ENCODE measurements at places on chromosomes 11 and 22. TPM values are rescaled to one million over a fixed set of nuclear protein-coding genes. Genes with fewer than 3 reads are reported as not detected.
A peak's percentile ranks its signal among the peaks of the same experiment; 100 is the strongest.

CATSPERZ gene
- total RNA-seq: not detected

- DNase-seq: no peak
- no peaks in the 10 kb centered on the region for H3K36me3 ChIP-seq
- no peak overlapping the region for H3K4me3 ChIP-seq
- no peaks in the 10 kb centered on the region for H3K27me3 ChIP-seq
- peaks cover 14% of the 10 kb centered on the region for H3K4me1 ChIP-seq
These were observed 51.0 kb upstream of the BARX2 start for GRCh38 chr11:129324533-129325175.

DNA sequence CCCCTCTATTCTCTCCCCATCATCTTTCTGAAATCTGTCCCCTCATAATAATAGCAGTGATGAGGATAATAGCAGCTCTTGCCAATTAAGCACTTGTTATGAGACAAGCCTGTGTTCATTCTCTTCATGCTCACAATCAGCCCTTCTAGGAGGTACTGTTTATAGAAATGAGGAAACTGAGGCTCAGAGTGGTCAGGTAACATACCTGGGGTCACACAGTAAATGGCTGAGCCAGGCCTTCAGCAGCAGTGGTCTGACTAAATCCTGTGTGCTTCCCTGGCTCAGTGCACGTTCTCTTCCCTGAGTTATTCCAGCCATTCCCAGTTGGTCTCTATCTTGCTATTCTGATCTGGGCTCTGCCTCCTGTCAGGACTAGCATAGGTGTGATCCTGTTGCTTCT lies 3.8 kb upstream of the CNIH2 start:
- no peak overlapping the region for H3K27ac ChIP-seq
- DNase-seq: no peak
- no peaks in the 10 kb centered on the region for H3K27me3 ChIP-seq

DNA sequence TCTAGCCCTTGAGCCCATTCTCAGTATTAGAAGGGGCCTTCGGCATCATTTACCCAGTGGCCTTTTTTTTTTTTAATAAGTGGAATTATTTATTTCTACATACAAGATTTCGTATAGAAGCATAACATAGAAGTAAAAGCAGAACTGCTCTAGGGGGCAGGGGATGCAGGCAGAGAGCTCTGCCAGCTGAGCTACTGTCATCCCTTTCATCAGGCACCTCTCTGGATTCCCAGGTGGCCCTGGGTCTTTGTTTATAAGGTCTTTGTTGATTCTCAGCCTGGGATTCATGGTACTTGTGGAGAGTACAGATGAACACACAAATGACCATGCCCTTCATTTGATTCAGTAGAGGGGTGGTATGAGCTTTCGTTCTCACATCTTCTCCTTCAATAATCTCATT lies 66.4 kb downstream of the GAB2 start:
- peaks cover 72% of the 10 kb centered on the region for H3K4me1 ChIP-seq
- no peak overlapping the region for H3K4me3 ChIP-seq
- H3K36me3 ChIP-seq: no peaks in the 10 kb centered on the region
- no peaks in the 10 kb centered on the region for H3K27me3 ChIP-seq
- DNase-seq: no peak

DNA sequence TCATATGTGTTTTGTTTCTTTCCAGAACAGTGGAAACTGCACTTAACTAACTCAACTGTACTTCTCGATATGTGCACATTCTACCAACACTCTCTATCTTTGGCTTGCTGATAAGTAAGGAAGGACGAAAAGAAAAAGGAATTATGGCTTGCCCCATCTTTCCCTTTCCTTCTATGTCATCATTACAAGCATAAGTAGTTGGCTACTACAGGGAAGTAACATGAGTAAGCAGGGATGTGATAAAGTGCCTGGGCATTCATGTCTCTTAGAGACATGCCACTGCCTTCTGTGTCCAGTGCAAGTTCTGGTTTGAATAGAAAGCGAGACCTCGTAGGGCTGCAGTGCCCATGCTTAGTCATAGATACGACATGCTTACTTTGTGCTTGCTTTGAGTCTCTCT lies 342.5 kb downstream of the ETS1 start:
- no peak for DNase-seq
- no peaks in the 10 kb centered on the region for H3K36me3 ChIP-seq
- H3K27ac ChIP-seq: no peak overlapping the region
- H3K4me3 ChIP-seq: no peak overlapping the region

- H3K27me3 ChIP-seq: peaks cover 8% of the 10 kb centered on the region
- H3K27ac ChIP-seq: no peak overlapping the region
These were observed 1.7 kb downstream of the SEZ6L start for GRCh38 chr22:26170795-26171580.

DNA sequence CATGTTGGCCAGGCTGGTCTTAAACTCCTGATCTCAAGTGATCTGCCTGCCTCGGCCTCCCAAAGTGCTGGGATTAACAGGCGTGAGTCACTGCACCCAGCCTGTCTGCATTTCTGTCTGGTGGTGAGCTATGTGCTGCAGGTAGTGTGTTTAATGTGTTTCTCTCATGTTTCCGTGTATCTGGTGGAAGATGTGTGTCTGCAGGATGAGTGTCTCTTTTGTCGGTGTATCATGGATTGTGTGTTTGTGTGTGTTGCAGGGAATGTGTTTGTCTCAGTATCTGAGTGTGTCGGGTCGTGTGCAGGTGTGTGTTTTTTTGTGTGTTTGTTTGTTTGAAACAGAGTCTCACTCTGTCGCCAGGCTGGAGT lies 16.1 kb downstream of the SCARF2 start:
- H3K4me1 ChIP-seq: peaks cover 39% of the 10 kb centered on the region
- no peaks in the 10 kb centered on the region for H3K36me3 ChIP-seq
- H3K27me3 ChIP-seq: no peaks in the 10 kb centered on the region
- DNase-seq: no peak
- H3K27ac ChIP-seq: no peak overlapping the region
- no peak overlapping the region for H3K4me3 ChIP-seq

CALCA gene
- not detected for total RNA-seq

DNA sequence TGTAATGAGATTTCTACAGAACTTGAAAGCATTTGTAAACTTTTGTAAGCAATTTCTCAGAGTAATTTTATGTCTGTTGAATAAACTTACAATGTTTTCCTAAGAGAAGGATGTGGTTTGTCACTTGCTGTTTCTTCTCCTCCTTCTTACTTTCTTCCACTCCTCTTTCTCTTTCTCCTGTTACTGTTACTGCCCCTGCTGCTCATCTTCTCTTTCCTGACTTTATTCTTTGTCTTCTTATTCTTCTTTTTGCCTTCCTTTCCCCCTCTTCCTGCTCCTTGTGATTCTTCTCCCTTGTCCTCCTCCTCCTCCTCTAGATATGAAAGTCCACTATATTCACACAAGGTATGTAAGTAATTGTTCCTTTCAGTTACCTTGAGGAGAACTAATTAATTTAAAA lies 31.1 kb upstream of the MMP7 start:
- peak overlapping the region; percentile 61 for H3K27ac ChIP-seq
- DNase-seq: no peak
- no peaks in the 10 kb centered on the region for H3K36me3 ChIP-seq
- H3K4me3 ChIP-seq: no peak overlapping the region
- peaks cover 22% of the 10 kb centered on the region for H3K4me1 ChIP-seq
- H3K27me3 ChIP-seq: no peaks in the 10 kb centered on the region

C11orf87 gene
- not detected for total RNA-seq

- DNase-seq: no peak
- no peaks in the 10 kb centered on the region for H3K36me3 ChIP-seq
- no peak overlapping the region for H3K4me3 ChIP-seq
- peaks cover 5% of the 10 kb centered on the region for H3K4me1 ChIP-seq
- H3K27me3 ChIP-seq: no peaks in the 10 kb centered on the region
These were observed 310.1 kb upstream of the SORL1-AS1 start for GRCh38 chr11:121762820-121763219.

DNA sequence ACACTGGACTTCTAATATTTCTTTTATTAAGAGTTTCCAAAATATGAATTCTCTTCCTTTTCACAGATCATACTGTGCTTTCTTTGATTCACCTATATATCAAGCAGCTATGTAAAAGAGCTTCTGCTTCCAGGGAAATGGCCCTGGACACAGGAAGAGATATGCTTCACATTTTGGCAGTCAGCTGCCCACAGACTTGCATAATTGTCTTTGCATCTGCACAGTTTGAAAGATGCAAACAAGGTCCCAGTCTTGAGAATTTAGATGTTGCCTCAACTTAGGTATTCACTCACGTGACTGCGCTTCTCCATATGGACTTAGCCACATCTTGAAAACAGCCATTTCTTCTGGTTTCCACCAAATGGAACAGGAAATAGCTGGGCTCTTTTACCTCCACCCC lies 92.3 kb upstream of the POU2AF2 start:
- no peak for DNase-seq
- H3K4me1 ChIP-seq: peaks cover under 1% of the 10 kb centered on the region

DNA sequence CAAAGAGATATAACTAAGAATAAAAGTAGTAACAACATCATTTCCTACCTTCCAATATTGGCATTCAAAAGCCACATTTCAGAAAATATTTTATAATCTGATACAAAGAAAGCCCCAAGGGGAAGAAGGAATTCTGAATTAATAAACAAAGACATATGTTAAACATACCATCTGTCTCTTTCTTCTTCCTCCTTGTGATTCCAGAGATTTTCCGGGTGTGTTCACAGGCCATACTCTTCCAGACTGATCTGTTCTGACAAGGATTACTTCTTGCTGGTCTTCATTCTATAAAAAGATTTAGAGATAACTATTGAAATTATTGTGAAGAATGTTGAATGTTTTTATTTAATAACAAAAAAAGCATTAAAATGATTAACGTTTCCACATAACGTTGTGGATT lies 65.0 kb downstream of the CWF19L2 start:
- H3K4me1 ChIP-seq: no peaks in the 10 kb centered on the region
- no peak for DNase-seq
- no peaks in the 10 kb centered on the region for H3K27me3 ChIP-seq

- peaks cover 63% of the 10 kb centered on the region for H3K4me1 ChIP-seq
These were observed 4.0 kb downstream of the RPL3 start for GRCh38 chr22:39315389-39315788.

DNA sequence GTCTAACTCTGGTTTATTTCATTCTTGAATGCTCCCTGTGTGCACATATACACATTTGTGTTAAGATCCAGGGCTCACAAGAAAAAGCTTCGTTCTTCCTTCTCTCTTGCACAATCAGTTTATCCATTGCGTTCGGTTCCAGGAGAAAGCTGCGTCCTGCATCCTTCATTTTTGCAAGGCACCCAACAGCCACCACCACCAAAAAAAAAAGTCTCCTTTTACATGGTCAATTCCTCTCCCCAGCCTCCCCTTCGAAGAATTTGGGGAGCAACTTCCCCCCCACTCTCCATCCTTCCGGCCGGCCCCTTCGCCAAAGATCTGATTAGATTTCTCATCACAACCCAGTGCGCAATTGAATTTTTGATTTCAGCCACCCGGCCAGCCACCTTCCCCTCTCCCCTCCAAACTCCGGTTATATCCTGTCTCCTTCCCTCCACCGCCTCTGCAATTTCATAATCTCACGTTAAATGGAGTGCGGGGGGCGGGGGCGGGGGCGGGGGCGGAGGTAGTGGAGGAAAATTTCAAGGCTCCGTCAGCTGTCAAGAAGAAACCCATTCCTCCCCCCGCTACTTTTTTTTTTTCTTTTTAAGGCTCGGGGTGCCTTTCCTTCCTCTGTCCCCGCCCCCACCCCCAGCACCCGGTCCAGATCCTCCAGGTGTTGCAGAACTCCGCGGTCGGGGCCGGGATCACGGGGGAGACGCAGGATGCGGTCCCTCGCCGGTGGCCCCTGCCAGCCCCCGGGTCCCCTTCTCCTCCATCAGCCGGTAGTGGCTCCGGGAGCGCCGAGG lies 1166.5 kb downstream of the LRRC4C start:
- H3K27ac ChIP-seq: peak overlapping the region; percentile 75
- H3K36me3 ChIP-seq: no peaks in the 10 kb centered on the region
- no peak for DNase-seq
- H3K4me1 ChIP-seq: no peaks in the 10 kb centered on the region

- no peak overlapping the region for H3K4me3 ChIP-seq
- no peaks in the 10 kb centered on the region for H3K36me3 ChIP-seq
- no peak for DNase-seq
- H3K27me3 ChIP-seq: no peaks in the 10 kb centered on the region
- no peak overlapping the region for H3K27ac ChIP-seq
These were observed 5.0 kb downstream of the HEPACAM start for GRCh38 chr11:124930799-124931198.

TEX54 gene
- total RNA-seq: not detected

GRCh38 chr11:65727865-65728264 lies 7.3 kb upstream of the RNASEH2C start:
- H3K4me3 ChIP-seq: no peak overlapping the region
- no peak overlapping the region for H3K27ac ChIP-seq
- H3K27me3 ChIP-seq: no peaks in the 10 kb centered on the region
- DNase-seq: no peak
- H3K36me3 ChIP-seq: no peaks in the 10 kb centered on the region

- H3K4me1 ChIP-seq: peaks cover 31% of the 10 kb centered on the region
- no peak for DNase-seq
- peak overlapping the region; percentile 65 for H3K27ac ChIP-seq
- no peaks in the 10 kb centered on the region for H3K36me3 ChIP-seq
These were observed 728 bp downstream of the DCUN1D5 start for GRCh38 chr11:103091064-103091800.

LINC01488 gene
- not detected for total RNA-seq

- no peaks in the 10 kb centered on the region for H3K27me3 ChIP-seq
- H3K36me3 ChIP-seq: no peaks in the 10 kb centered on the region
- peaks cover 35% of the 10 kb centered on the region for H3K4me1 ChIP-seq
- DNase-seq: no peak
- H3K27ac ChIP-seq: no peak overlapping the region
These were observed 90.8 kb upstream of the APOA1 start for GRCh38 chr11:116928102-116928777.

GRCh38 chr11:44198146-44198724 lies 102.8 kb downstream of the EXT2 start:
- no peak for DNase-seq
- no peak overlapping the region for H3K27ac ChIP-seq
- H3K4me1 ChIP-seq: no peaks in the 10 kb centered on the region
- no peaks in the 10 kb centered on the region for H3K36me3 ChIP-seq
- no peaks in the 10 kb centered on the region for H3K27me3 ChIP-seq

GRCh38 chr22:48513929-48514328 lies 1313.7 kb downstream of the BRD1 start:
- H3K4me3 ChIP-seq: no peak overlapping the region
- DNase-seq: no peak
- no peak overlapping the region for H3K27ac ChIP-seq
- H3K27me3 ChIP-seq: no peaks in the 10 kb centered on the region
- H3K36me3 ChIP-seq: no peaks in the 10 kb centered on the region

GRCh38 chr11:1555713-1556153 lies 16.3 kb downstream of the DUSP8 start:
- peaks cover 29% of the 10 kb centered on the region for H3K4me1 ChIP-seq
- no peak overlapping the region for H3K4me3 ChIP-seq
- no peaks in the 10 kb centered on the region for H3K36me3 ChIP-seq
- H3K27me3 ChIP-seq: no peaks in the 10 kb centered on the region

APOA1 gene
- 2.2 TPM for total RNA-seq

Data from vagina (tissue), 2 donors.